ENCODE measurements at places on chromosomes 7 and 10.
A peak's percentile ranks its signal among the peaks of the same experiment; 100 is the strongest.

- DNase-seq = no peak
Observed at GRCh38 chr7:48292949-48293348, 121.7 kb downstream of the ABCA13 start.

DNA sequence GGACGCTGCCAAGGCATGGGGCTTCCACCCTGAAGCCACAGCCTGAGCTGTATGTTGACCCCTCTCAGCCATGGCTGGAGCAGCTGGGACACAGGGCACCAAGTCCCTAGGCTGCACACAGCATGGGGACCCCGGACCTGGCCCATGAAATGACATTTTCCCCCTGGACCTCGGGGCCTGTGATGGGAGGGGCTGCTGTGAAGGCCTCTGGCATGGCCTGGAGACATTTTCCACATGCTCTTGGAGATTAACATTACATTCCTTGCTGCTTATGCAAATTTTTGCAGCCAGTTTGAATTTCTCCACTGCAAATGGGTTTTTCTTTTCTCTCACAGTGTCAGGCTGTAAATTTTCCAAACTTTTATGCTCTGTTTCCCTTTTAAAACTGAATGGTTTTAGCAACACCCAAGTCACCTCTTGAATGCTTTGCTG, 463.6 kb downstream of the ZWINT start:
- DNase-seq = no peak

- no peak for DNase-seq
Observed at GRCh38 chr7:36192053-36192824, 39.2 kb downstream of the EEPD1 start.

GRCh38 chr10:120335553-120335952, 121.5 kb upstream of the PLPP4 start:
- DNase-seq = no peak

DNA sequence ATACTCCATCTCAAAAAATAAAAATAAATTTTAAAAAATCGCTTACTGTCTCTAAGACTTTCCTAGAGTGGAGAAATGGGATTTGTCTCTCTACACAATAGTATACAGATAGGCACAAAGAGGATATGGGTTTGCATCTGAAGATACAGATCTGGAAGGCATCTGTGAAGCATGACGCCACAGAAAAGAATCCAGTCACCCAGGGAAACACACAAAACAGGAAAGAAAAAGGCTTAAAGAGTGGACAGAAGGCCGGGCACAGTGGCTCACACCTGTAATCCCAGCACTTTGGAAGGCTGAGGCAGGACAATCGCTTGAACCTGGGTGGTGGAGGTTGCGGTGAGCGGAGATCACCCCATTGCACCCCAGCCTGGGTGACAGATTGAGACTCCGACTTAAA, 61.3 kb downstream of the SKIDA1 start:
- no peak for DNase-seq

GRCh38 chr10:75170215-75170614, 40.4 kb upstream of the VDAC2 start:
- no peak for DNase-seq

- DNase-seq = no peak
Observed at GRCh38 chr10:74056050-74056818, 58.3 kb downstream of the VCL start.

DNA sequence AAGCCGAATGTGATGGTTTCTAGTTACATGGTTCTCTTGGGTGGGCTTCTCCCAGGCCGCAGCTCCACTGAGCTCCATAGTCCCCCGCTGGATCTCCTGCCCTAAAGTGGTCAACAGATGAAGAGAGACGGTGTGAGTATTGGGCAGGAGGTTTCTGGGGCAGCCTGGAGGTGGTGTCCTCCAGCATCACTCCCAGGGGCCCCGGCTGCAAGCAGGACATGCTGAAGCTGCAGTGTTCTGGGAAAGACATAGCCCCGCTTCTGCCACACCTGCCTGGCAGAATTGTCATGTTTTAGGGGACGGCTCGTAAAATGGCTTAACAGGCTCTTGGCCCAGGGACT, 40.4 kb downstream of the CALML3 start:
- no peak for DNase-seq

GRCh38 chr10:103276896-103277712, at the start of gene INA:
INA (plus strand) TSS chr10:103277138; CDS start chr10:103277212, 74 bp downstream.
- peak; percentile 55 for DNase-seq

DNA sequence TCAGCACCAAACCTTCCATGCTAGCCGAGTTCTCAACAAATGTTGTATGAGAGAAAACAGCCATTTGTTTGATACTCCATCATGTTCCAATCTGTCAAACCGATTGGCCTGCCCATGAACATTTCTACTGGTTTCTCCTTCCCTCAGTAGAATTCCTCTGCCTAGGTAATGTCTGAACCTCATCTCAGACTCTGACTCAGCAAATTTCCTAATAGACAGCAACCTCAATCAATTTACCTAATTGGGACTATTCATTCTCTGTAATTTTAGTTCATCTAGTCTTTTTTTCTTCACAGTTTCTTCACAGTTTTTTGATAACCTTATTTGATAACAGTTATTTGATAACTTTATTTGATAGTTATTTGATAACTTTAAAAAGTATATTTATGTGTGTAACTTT, 585.1 kb downstream of the DNAJB9 start:
- no peak for DNase-seq

DNA sequence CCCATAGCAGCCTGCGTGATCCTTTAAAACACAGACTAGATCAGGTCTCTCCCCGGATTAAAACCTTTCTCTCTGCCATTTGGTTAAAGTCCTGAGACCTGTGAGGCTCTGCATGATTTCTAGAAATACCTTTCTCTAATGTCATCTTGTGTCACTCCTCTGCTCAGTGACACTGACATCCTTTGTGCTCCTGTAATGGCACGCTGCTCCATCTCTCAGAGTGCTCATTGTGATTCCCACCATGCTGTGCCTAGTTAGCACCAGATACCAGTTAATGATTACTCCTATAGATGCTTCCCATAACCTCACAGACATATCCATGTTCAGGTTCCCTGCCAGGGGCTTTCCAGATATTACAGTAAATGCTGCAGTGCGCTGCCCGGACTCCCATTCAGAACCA, 11.7 kb upstream of the OR9A2 start:
- DNase-seq = no peak

All from DND-41 (cell line).